Stimulated activated CD4-positive, alpha-beta T cell treated with anti-CD3 and anti-CD28 coated beads, Interleukin-4, amount 100 ng/mL, for 4 hours (primary cell): ENCODE measurements at places on chromosomes 4 and X.

- DNase-seq, result no peak
These were observed 200.4 kb downstream of the DACH2 start for GRCh38 chrX:86348669-86349068.

- DNase-seq, result no peak
These were observed 951.5 kb upstream of the SLIT2 start for GRCh38 chr4:19300213-19300612.

DNA sequence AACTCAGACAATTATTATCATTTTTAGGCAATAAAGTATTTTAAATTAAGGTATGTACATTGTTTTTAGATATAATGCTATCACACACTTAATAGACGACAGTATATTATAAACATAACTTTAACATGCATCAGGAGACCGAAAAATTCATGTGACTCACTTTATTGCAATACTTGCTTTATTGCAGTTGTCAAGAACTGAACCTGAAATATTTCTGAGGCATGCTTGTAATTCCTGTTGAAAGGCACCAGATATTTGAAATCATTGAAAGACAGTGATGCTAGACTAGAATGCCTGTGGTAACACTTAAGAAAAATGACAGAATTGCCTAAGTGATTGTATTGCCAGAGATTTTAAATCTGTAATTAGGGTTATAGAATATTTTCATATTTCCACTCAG is 175.6 kb upstream of the MAGEB2 start:
- no peak for DNase-seq

DNA sequence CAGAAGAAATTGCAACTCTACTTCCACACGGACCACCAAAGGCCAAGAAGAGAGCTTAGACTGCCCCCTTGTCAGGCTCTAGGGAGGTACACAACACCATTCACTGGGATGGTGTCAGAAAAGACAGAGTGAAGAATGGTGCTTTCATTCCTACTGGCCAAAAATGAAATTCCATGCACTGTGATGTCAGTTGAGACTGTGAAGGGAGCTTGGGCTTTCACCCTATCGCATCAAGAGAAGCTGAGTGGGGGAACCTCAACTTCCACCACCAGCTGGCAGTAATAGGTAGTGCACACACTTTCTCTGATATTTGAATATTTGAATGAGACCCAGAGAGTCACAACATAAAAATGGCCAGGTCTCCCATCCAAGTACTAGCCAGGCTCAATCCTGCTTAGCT is 65.9 kb downstream of the ZNF711 start:
- DNase-seq, result no peak

DNA sequence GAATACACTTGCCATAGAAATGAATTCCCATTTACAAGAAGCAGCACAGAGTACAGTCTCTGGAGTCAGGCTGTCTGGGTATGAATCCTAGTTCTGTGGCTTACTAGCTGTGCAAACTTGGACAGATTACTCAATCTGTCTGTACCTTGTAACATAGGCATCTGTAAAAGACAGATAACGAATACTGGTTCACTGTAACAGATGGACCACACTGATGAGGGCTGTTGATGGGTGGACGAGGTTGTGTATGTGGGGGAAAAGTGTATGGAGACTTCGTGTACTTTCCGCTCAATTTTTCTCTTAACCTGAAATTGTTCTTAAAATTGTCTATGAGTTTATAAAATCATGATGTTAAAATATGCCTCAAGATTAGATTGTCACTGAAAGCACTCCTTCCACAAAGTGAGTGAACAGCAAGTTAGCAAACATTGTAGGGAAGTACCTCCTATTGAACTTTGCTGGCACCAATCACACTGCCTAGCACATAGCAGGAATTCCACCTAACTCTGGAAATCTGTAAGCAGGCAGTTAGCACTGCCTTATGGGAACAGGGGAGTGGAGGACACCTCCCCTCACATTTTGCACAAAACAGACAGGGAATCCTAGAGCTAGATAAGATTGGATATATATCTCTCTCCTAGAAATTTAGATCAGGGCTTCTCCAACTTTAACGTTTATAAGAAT is 6.5 kb upstream of the EXOSC9 start:
- DNase-seq, result no peak

GRCh38 chr4:39635023-39635422 is 3.6 kb downstream of the SMIM14 start:
- DNase-seq, result no peak

DNA sequence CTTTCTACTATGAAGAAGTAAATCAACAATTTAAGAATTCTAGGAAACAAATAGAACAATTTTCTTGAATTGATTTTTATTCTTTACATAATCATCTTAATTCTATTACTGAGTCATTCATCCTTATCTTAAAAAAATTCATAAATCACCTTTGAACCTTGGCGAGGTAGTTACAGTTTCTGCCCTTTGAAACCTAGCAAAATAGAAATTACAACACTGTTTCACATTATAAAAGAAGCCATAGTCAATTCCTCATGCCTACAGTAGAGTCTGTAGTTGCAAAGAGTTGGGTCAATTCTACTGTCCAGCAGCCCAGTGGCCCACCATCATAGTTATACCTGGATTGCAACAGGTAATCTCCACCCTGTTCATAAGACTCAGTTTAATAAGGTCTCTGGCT is 7.3 kb downstream of the SMIM31 start:
- DNase-seq, result no peak

DNA sequence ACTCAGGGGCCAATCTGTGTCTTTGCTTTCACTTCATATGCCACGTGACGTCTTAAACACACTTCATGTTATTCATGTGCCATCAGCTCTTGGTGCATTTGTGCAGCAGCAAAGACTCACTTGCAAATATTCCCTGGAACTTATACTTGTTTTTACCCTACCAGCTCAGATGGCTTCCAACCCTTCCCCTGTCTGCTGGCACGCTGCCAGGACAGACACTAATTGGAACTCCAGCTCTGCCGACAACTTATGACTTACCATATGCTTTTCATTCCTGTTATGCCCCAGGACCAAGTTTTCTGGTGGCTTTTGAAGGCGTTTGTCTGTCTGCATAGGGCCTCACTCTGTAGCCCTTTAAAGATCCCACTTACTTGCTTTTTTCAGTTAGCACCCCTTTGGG is 261.7 kb upstream of the GNPDA2 start:
- no peak for DNase-seq

GRCh38 chr4:27245216-27245615 is 384.6 kb downstream of the STIM2 start:
- no peak for DNase-seq

GRCh38 chr4:170491981-170492380 is 402.2 kb upstream of the AADAT start:
- no peak for DNase-seq

- DNase-seq, result no peak
These were observed 147.8 kb upstream of the CXXC4 start for GRCh38 chr4:104642521-104642920.
